ENCODE measurements at places on chromosomes 3 and 15. TPM values are rescaled to one million over a fixed set of nuclear protein-coding genes. Genes with fewer than 3 reads are reported as not detected.

Gene SLC2A2
- not detected for total RNA-seq

Gene PAK6
- total RNA-seq, result not detected

- no peak for DNase-seq
Measured at GRCh38 chr15:63596676-63597037, 530 bp upstream of the FBXL22 start.

- DNase-seq, result no peak
Measured at GRCh38 chr3:68163062-68163461, 508.6 kb upstream of the SUCLG2 start.

GRCh38 chr15:99139276-99139675 lies 34.4 kb downstream of the SYNM start:
- DNase-seq, result no peak

DNA sequence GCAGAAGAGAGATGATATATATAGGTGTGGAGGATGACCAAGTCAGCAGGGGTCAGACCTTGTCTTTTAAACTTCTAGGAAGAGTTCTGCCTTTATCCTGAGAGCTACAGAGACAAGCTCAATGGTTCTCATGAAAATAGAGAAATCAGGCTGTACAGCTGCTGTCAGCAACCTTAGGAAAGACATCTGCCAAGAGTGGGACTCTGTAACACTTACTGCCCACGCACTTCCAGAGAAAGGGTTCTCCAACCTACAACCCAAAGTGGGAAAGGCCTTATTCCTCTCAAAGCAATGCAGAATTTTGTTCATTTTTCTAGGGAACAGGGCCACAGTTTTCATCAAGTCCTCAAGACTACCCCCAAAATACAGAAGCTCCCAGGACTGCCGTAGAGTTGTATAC lies 138.7 kb downstream of the STT3B start:
- DNase-seq, result no peak

GRCh38 chr3:58073301-58074108 lies 65.3 kb downstream of the FLNB start:
- DNase-seq, result peak; percentile 67

Measured in dermis blood vessel endothelial cell (primary cell).